ENCODE measurements at places on chromosomes 4 and X.
A peak's percentile ranks its signal among the peaks of the same experiment; 100 is the strongest.

- DNase-seq: no peak
Measured at GRCh38 chr4:177771645-177772044, 329.4 kb upstream of the AGA start.

DNA sequence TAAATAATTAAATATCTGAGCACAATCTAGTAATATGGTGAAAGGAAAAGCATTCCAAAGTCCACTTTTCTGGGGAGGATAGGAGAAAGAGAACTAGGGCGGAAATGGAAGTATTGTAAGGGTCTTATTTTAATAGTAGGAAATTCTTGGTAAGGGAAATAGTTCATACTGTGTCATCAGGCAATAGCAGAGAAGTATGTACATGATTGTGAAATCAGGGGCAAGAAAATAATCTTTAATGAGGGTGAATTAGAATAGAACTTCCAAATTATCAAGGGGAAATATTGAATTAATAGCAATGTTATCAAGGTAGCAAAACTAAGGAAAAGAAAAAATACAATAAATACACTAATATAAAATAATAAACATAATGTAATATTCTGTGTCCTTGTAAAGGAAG is 14.8 kb downstream of the GIMD1 start:
- DNase-seq: no peak

DNA sequence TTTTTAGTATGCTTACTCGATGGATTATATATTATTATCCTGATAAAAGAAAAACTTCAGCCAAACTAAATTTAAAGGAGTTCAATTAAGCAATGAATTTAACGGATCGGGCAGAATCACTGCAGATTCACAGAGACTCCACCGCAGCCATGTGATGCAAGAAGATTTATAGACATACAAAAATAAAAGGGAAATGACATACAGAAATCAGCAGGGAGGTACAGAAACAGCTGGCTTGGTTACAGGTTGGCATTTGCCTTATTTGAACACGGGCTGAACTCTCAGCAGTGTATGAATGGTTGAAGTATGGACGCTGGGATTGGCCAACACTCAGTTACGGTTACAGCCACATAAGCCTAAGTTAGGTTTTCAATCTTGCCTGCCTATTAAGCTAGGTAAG is 35.4 kb upstream of the DHRSX start:
- no peak for DNase-seq

- DNase-seq: no peak
Measured at GRCh38 chr4:45119376-45119775, 393.0 kb upstream of the GNPDA2 start.

DNA sequence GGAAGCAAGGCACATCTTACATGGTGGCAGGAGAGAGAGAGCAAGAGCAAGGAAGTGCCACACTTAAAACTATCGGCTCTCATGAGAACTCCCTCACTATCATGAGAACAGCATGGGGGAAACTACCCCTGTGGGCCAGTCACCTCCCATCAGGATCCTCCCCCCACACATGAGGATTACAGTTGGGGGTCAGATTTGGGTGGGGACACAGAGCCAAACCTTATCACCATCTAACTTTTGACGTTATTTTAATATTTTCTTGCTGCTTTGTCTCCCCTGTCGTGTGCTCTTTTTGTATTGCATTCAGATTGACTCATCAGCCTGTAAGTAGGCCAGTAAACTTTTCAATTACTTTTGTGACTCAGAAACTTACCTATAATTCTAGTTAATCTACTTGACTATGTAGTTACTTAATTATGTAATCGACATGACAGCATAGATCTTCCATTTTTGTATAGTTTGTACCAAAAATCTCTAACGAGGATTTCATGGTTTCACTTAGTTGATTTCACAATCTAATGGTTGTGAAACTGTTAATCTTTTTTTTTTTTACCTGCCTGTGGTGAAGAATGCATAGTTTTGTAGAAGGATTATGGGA is 18.3 kb downstream of the STIM2 start:
- DNase-seq: no peak

- DNase-seq: no peak
Measured at GRCh38 chr4:8886612-8887406, 15.2 kb upstream of the HMX1 start.

DNA sequence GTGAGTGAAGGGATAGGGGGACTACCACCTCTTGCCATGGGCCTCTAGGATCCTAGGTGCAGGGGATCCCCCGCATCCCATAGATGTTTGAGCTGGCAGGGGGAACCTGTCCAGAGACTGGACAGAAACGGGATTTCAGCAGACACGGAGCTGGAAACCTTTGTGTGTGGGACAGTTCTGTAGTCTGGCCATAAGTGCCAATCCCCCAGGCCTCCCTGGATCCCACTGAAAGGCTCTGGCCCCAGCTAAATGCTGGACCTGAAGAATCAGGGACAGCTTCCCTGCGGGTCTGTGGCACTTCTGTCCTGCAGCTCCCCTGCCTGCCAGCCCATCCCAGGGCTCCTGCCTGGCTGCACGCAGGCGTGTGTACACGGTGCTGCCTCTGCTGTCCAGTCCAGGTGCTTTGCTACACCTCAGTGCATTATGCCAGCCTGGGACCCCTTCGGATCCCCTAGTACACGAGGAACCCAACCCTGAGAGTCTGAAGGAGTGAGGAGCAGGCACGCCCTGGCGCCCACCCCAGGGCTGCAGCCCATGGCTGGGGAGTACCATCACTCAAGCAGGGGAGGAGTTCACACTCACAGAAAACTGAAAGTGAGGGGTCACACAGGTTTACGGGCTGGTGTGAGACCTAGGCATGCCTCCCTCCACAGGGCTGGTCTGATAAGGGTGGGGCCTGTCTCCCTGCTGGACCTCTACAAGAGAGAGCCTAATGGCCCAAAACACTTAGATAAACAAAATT is 703.0 kb downstream of the ARAP2 start:
- no peak for DNase-seq

DNA sequence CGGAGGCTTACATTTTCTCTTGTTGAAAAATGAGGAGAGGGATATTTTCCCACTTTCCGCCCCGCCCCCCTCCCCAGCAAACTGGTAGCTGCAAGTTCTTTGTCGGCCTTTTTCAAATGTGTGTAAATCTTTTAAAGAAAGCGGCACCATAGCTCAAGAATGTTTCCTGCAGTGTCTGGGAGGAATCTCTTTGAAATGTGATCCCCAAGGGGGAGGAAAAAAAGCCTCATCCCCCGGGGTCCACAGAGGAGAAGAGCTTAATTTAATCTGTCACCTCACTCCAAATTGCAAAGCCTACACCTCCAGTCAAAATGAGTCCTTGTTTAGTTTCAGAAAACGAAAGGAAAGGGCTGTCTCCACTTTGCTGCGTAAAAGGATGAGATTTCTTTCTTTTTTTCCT is 34.8 kb downstream of the ASMT start:
- DNase-seq: no peak

DNA sequence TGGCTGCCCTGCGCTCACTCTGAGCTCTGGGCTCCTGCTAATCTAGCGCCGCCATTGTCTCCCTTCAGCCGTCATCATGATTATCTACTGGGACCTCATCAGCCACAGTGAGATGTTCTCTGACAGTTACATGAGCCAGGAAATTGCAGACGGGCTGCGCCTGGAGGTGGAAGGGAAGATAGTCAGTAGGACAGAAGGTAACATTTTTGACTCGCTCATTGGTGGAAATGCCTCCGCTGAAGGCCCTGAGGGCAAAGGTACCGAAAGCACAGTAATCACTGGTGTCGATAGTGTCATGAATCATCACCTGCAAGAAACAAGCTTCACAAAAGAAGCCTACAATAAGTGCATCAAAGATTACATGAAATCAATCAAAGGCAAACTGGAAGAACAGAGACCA is 21.8 kb upstream of the PIN4 start:
- no peak for DNase-seq

- DNase-seq: peak; percentile 54
Measured at GRCh38 chrX:154396973-154397887, 947 bp upstream of the RPL10 start.

GRCh38 chr4:112287258-112287989 is 1.7 kb upstream of the TIFA start:
- no peak for DNase-seq

- DNase-seq: no peak
Measured at GRCh38 chr4:65645185-65645584, 25.1 kb downstream of the EPHA5 start.

- no peak for DNase-seq
Measured at GRCh38 chr4:3732076-3733028, 33.8 kb upstream of the ADRA2C start.

- DNase-seq: no peak
Measured at GRCh38 chr4:139470997-139471665, 17.2 kb downstream of the RAB33B start.

DNA sequence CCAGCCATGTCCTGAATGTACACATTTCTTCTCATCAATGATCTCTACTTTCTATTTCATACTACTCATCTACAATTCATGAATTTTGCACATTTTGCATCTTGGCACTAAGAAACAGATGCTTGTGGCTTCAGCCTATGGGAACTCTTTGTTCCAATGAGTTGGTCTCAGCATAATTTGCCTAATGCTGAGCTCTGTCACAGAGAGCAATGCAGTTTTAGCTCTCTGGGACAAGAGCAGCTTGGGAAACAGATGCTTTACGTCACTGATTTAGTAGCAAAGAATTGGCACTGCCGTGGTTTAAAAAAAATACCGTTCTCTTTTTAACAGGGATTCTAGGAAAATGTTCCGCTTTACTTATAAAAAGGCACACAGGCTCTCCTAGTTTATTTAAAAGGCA is 162.4 kb downstream of the WDFY3 start:
- DNase-seq: no peak

DNA sequence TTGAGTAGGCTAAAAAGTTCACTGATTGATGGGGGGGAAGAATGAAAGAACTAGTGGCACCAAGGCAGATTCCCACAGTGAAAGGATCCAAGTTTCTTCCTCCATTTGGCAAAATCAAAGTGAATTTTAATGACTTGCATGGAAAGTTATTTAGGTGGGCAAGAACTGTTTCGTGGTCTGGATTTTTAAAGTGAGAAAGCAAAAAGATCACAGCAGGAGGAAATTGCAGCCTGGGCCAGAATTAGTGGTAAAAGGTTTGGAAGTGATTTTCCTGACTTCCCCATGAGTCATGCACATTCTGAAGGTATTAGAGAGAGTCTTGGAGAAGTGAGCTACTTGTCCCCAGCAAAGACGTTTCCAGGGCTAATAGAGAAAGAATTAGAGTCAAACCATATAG is 207.8 kb downstream of the ANTXR2 start:
- DNase-seq: no peak

- no peak for DNase-seq
Measured at GRCh38 chr4:73836373-73837279, at the start of gene CXCL6. Gene CXCL6, plus strand, starts transcription at chr4:73836678. Its CDS starts 73 bp downstream, at chr4:73836751.

DNA sequence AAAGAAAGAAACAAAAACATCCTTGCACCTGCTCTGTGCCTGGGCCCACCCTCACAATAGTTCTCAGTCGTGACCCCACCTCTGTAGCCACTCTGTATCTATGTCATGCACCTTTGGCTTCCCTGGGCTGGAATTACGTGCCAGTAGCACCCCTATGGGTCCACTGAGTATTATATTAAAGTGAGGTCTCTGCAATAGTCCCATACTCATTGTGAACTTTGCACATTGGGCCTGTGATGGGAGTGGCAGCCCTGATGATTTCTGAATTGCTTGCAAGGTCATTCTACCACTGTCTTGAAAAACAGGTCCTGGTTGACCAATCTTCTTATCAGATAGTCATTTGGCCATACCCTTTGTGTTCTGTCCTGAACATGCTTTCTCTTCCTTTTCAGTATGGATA is 1012.1 kb downstream of the RAB28 start:
- DNase-seq: no peak

GRCh38 chr4:28357990-28358389 is 1497.3 kb downstream of the STIM2 start:
- DNase-seq: no peak

DNA sequence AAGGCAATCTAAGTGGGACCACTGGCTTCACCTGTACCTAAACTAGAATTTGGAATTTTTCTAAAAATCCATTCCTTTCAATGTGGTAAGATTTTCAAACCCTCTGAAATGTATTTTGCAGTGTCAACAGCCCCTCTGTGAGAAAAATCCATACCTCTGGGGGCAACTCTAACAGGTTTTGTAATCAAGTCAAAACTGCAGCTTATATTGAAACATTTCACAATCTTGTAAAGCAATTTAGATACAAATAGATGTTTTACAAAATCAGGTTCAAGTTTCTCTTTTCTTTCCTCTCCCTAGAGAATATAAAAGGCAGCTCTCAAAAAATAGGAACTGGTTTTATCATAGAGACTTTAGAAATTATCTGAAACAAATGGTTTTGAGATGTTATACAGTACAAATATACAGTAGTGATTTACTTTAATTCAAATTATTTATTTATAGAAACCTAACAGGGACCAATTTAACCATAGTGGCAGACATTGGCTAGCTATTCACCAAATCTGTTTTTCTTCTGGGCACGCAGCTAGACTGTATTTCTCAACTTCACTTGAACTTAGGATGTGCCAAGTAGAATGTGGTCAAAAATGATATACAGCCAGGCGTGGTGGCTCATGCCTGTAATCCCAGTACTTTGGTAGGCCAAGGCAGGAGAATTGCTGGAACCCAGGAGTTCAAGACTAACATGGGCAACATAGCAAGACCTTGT is 36.3 kb upstream of the SPINK2 start:
- DNase-seq: no peak

DNA sequence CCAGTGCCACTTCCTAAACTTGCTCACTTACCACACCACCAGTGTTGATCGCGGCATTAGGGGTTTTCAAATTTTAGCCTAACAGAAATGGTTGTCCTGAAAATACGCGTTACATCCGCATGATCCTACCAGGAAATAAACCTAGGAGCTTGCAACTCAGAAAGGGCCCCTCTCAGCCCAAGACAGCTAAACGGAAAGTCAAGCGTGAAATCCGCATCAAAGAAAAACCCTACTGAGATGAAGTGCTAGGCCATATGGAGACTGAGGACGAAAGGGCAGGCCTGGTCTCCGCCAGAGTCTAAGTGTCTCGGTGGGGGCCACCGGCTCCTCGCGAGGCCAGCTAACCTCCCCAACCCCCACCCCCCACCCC is 626 bp downstream of the YTHDC1 start:
- no peak for DNase-seq

- DNase-seq: no peak
Measured at GRCh38 chrX:19347916-19348315, 4.2 kb downstream of the PDHA1 start.

GRCh38 chr4:146787731-146788130 is 149.0 kb downstream of the POU4F2 start:
- no peak for DNase-seq

DNA sequence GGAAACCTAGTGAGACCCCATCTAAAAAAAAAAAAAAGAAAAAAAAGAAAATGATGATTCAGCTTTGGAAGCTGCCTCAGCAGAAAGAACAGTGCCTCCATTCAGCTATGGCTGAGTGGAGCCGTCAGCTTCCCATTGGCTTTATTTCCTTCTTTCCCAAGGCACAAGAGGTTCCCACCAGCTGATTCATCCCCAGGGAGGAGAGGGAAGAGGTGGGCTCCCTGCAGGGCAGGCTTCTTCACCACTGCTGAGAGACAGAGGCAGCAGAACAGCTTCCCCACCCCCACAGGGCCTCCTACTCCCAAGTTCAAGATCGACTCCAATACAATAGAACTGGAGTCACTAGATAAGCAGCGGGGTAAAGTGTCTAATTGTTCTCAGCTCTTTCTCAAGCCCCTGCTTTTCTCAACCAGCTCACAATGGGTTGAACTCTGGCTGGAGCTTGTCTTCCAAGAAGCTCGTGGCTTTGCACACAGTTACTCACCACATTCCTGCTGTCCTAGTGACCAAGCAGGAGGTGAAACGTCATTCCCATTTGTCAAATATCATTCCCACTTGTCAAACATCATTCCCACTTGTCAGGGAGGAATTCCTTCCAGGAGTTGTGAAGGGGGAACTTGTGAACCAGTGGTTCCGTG is 47.8 kb downstream of the FHDC1 start:
- no peak for DNase-seq

Measured in stimulated activated CD8-positive, alpha-beta memory T cell treated with anti-CD3 and anti-CD28 coated beads, Interleukin-15, amount 100 ng/mL, for 48 hours (primary cell).